ENCODE measurements at places on chromosomes 6 and 20.

GRCh38 chr6:167103041-167103891, 19.6 kb upstream of the CCR6 start:
- no peak for DNase-seq

DNA sequence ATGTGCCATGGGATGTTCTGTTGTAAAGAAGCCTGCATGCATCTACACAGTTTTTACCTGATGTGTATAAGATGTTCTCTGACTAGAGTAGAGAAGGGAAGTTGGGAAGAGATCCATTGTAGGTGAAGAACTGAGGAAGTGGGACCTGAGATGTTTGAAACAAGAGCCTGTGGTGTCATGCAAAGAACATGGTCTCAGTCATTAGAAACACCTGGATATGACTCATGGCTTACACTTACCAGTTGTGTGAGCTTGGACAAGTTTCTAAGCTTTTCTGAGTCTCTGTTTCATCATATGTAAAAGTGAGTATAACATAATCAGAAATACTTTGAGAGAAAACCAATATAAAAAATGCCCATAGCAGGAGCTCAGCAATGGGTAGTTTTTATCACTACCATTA, 51.9 kb upstream of the SEC63 start:
- no peak for DNase-seq

DNA sequence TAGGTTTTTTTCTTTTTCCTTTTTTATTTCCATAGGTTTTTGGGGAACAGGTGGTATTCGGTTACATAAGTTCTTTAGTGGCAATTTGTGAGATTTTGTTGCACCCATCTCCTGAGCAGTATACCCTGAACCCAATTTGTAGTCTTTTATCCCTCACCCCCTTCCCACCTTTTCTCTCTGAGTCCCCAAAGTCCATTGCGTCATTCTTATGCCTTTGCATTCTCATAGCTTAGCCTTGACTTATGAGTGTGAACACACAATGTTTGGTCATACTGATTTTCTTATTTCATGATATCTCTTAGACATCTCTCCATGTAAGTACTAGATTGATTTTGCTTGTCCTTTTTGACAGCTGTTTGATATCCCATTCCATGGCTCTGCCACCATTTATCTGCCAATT, 27.2 kb downstream of the TGM3 start:
- DNase-seq, result no peak

DNA sequence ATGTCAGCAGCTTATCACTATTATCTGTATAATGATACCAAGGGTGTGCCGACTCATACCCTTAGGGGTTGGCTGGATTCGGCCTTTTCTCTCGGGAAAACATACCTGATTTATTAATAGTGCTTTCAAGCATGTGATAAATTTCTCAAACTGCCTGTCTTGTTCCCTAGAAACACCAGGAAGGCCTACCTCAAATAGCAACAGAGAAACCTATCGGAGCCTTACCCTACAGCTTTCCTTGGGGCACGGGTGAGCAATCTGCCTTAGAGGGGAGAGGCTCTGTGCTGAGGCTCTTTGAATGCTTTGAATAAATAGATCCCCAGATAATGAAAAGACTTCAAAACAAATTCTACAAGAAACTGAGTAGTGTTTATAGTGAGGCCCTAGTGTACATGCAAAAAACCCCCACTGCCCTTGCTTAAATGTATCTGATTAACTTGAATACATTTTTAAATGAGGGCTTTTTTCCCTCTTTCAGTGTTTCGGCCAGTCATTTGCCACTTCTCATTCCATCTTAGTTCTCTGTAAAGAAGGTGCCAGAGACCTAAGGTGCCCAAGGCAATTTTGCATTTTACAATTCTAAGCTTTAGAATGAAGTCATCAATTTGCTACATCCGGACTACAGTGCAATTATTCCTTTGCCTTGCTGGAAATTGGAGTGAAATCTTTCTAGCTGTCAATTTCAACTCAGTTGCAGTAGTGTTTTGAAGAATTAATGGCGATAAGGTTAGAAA, 320.1 kb downstream of the ESR1 start:
- no peak for DNase-seq

DNA sequence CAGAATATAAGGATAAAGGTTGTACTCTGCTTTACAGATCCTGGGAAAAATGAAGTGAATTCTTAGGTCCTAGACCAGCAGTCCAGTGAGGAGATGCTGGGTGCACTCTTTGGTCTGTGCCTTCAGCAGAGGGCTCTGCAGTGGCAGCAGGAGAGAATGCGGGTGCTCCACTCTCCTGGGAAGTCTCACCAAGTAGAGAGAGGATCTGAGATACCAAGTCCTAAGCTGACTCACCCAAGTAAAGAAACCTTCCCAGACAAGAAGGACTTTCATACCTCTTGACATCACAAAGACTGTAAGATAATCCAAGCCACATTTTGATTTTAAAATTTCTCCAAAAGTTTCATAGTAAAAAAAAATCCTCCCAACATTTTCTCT, 116.9 kb upstream of the EMILIN3 start:
- DNase-seq, result no peak

DNA sequence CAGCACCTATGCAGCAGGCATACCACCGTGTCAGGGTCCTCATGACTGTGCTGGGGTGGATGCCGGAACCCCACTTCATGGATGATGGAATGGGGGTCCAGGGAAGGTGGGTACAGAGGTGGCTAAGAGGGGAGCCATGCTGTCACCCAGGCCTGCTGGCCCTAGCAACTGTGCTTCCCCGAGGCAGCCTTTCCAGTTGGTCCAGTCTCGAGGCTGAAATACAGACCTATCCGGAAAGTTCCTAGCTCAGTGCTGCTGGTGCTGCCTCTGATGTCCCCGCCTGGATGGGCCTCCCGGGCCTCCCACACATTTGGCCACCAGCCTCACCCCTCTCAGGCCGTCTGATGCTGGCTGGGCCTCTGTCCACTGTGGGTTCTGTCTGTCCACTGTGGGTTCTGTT, 17.4 kb downstream of the SIRPA start:
- DNase-seq, result no peak

GRCh38 chr6:95767897-95768463, 190.6 kb downstream of the MANEA start:
- DNase-seq, result no peak

DNA sequence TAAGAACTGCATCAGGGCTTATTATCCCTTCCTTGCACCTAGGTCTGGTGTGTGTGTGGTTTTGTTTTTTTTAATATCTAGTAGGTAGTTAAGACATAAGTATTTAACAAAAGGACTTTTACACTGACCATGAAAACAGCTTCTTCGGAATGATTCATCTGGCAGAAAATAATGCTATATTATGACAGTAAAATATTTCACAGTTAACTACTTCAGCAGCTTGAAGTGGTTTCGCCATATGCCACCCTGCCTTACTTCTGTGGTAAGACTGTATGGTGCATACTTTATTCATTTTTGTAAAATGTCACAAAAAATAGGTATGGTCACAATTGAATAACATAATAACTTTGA, 858 bp upstream of the PTPRK start:
- DNase-seq, result no peak

DNA sequence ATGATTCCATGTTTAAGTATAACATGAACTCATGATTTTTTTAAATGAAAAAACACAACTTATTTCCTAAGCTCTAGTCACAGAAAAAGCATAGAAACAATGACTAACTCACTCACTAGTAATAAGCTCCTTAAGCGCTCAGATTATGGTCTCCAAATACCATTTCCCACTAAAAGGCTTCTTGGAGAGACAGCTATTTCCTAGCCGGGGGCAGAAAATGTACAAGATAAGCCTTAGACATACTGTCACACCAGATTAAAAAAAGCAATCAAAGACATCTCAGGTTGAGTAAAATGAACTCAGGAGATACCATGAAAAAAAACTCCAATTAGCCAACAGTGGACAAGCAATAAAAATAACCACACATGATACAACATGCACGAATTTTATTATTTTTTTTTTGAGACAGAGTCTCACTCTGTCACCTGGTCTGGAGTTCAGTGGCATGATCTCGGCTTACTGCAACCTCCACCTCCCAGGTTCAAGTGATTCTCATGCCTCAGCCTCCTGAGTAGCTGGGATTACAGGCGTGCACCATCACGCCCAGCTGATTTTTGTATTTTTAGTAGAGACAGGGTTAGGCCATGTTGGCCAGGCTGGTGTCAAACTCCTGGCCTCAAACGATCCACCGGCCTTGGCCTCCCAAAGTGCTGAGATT, 14.9 kb downstream of the SRPK1 start:
- no peak for DNase-seq

GRCh38 chr20:35661053-35661452, 3.6 kb downstream of the CPNE1 start:
- DNase-seq, result no peak

GRCh38 chr6:3046295-3046694, 22.0 kb upstream of the RIPK1 start:
- DNase-seq, result no peak

DNA sequence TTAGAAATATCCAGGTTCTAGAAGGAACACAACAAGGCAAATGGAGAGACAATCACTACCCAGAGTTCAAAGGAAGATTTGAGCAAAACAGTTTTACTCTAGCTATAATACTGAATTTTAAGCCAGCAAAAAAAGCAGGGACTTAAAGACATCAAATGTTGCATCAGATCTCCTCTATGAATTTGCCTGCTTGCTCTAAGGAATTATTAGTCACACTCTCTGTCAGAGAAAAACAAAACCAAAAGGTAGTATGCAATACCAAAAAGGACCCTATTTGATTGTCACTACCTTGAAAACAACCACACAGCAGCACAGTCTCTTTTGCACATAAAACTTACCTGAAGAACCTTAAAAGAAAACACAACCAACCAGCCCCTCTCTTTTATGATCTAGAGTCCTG, 46.3 kb downstream of the BTBD9 start:
- no peak for DNase-seq

- DNase-seq, result no peak
Observed at GRCh38 chr6:51570168-51570921, 517.1 kb downstream of the PKHD1 start.

DNA sequence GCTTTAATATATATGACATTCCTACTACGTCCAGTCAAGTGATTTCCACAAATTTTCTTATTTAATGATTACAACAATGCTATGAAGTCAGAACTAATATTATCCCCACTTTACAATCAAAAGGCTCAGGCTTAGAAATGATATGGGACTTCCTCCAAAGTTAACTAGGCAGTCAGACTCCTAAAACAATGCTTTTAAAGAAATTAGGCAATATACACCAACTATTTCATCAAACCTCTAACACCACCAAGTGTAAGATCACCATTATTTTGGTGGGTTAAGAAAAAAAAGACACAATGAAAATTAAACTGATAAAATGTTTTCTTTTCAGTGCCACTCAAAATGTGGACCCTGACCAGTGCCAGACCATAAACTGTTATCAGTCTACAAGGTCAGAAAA, 256.1 kb upstream of the RUNX2 start:
- no peak for DNase-seq

- DNase-seq, result no peak
Observed at GRCh38 chr6:163311830-163312229, 102.7 kb upstream of the QKI start.

DNA sequence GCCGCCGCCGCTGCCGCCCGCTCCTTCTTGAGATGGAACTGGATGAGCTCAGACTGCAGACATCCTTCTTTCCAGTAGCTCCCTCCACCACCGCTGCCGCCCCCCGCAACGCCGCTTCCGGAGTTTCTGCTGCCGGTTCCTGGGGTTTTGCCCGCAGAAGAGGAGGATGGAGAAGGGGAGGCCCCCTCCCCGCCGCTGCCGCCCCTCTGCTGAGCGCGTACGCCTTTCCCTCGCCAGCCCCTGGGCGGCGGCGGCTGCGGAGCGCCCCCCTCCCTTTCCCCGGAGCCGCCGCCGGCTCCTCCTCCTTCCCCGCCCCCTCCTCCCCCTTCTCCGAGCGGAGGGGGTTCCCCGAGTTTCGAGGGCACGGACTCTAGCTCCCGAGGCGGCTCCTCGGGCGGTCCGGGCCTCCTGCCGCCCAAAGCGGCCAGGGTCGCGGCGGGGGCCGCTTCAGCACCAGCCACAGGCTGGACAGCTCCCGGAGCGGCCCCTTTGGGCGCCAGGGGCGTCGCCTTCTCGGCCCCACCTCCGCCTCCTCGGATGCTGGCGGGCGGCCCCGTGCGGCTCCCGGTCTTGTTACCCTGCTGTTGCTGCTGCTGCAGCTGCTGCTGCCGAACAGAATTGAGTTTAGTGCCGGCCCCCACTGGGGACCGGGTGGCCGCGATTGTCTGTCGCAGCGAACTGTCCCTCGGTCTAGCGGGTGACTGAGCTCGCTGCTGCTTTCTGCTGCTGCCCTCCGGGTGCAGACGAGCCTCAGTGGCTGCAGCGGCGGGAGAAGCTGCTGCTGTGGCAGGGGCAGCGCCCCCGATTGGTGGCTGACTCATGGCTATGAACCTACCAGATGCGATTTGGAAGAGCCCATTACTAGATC, 3.1 kb downstream of the MTCL3 start:
- DNase-seq, result peak; percentile 52

DNA sequence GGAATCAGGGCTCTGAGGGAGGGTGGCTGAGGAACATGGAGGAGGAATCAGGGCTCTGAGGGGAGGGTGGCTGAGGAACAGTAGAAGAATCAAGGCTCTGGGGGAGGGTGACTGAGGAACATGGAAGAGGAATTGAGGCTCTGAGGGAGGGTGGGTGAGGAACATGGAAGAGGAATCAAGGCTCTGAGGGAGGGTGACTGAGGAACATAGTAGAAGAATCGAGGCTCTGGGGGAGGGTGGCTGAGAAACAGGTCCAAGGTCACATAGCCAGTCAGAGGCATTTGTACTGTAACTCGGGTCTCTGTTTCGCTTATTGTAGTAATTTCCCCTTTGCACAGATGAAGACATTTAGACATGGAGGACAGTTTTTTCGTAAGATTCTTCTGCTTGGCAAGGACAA, 164.8 kb downstream of the SOBP start:
- no peak for DNase-seq

- no peak for DNase-seq
Observed at GRCh38 chr6:111680015-111680712, 74.5 kb upstream of the TRAF3IP2 start.

DNA sequence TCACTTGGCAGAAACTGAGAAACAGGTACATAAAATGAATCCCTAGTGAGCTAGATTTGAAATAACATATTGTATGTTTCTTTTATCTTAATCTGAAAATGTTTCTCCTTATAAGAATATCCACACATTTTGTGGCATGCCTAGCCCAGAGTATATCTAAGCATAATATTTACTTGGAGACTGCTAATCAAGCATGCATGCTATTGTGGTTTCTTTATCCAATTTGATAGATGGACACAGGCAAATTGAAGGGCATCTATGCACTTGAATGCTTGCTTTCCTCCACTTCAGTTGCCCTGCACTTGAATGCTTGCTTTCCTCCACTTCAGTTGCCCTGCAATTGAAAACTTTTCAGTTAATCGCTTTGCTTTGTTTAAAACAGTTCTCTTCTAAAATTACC, 729.8 kb downstream of the TBC1D32 start:
- DNase-seq, result no peak

- DNase-seq, result no peak
Observed at GRCh38 chr20:3854462-3854871, 7.8 kb downstream of the MAVS start.

All from cerebellar nuclear complex (tissue), 1 donor.